ENCODE measurements at places on chromosomes 7 and 10. TPM values are rescaled to one million over a fixed set of nuclear protein-coding genes. Genes with fewer than 3 reads are reported as not detected.

WEE2 gene
- not detected for total RNA-seq

MNX1 gene
- total RNA-seq: 14.3 TPM

AGAP5 gene
- 25.1 TPM for total RNA-seq

TCAF2 gene
- 3.4 TPM for total RNA-seq

CRHR2 gene
- 4.7 TPM for total RNA-seq

FOXI2 gene
- total RNA-seq: not detected

PDZD8 gene
- 34.3 TPM for total RNA-seq

ENTPD7 gene
- total RNA-seq: 17.1 TPM

DNA sequence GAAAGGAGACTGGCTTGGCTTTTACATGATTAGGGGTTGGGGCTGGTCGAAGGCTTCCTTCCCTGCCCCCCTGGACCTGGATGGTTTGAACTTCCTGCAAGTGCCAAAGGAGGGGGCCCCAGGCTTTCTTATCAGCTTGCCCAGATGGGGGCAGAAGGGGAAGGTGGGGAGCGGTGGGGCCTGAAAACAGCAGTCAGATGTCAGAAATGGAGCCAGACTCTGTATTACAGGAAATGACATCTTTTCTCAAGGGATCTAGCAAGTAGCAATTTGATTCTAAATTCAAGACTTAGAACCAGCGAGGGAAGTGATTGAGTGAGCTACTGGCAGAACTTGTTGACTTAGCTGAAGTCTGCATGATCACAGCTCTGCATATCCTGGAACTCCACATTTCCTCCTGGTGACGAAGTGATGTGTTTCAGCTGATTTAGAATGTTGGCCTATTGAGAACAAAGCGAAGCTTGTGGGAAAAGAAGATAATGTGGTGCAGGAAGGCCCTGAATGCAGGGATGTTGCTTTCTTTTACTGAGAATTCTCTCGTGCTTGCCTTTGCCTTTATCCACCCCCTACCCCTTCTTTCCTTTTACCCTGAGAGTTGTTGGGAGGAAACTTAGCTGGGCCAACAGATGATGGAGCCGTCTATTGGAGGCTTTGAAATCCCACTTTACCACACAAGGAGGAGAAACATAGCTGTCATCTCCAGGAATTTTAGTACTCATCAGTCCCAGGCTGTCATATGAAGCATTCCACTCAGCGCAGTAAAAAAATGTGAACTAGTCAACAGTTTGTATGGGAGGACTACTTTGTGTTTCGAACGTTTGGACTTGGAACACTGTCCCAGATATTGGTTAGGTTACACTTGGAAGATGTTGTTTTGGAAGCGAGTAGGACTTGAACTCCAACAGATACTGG lies 43.2 kb downstream of the CCNY start:
- H3K27me3 ChIP-seq: no peaks in the 10 kb centered on the region
- no peak for DNase-seq
- no peak overlapping the region for H3K4me3 ChIP-seq

DNA sequence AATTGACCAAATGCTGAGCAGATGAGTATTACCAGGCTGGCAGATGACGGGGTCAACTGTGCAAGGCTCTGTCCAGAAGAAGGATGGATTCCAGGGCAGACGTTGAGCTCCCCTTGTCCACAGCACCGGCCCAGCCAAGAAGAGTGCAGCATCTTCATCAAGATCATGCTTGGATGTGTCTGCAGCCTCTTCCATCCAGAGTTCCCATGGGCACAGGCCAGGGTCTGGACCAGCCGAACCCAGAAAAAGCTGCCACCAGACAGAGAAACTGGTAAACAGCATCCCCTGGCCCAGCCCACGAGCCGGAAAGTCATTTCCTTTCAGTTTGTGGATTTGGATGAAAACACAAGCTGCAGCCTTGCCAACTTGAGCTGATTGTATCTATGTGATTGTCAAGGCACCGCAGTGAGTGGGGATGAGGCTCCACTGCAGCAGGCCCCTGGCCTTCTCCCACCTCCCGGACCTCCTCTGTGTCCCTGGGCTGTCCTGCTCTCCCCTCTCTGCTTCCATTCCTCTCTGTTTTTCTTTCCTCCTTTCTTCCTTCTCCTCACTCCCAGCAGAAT lies 321.8 kb downstream of the TCERG1L start:
- no peak overlapping the region for H3K4me3 ChIP-seq
- DNase-seq: no peak
- no peak overlapping the region for H3K27ac ChIP-seq
- H3K27me3 ChIP-seq: no peaks in the 10 kb centered on the region
- H3K36me3 ChIP-seq: no peaks in the 10 kb centered on the region

DNA sequence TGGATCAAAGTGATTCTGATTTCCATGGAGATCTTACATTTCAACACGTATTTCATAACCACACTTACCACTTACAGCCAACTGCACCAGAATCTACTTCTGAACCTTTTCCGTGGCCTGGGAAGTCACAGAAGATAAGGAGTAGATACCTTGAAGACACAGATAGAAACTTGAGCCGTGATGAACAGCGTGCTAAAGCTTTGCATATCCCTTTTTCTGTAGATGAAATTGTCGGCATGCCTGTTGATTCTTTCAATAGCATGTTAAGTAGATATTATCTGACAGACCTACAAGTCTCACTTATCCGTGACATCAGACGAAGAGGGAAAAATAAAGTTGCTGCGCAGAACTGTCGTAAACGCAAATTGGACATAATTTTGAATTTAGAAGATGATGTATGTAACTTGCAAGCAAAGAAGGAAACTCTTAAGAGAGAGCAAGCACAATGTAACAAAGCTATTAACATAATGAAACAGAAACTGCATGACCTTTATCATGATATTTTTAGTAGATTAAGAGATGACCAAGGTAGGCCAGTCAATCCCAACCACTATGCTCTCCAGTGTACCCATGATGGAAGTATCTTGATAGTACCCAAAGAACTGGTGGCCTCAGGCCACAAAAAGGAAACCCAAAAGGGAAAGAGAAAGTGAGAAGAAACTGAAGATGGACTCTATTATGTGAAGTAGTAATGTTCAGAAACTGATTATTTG lies 15.3 kb downstream of the HNRNPA2B1 start:
- peaks cover 76% of the 10 kb centered on the region for H3K4me1 ChIP-seq
- no peak for DNase-seq
- H3K4me3 ChIP-seq: no peak overlapping the region
- no peaks in the 10 kb centered on the region for H3K27me3 ChIP-seq

DNA sequence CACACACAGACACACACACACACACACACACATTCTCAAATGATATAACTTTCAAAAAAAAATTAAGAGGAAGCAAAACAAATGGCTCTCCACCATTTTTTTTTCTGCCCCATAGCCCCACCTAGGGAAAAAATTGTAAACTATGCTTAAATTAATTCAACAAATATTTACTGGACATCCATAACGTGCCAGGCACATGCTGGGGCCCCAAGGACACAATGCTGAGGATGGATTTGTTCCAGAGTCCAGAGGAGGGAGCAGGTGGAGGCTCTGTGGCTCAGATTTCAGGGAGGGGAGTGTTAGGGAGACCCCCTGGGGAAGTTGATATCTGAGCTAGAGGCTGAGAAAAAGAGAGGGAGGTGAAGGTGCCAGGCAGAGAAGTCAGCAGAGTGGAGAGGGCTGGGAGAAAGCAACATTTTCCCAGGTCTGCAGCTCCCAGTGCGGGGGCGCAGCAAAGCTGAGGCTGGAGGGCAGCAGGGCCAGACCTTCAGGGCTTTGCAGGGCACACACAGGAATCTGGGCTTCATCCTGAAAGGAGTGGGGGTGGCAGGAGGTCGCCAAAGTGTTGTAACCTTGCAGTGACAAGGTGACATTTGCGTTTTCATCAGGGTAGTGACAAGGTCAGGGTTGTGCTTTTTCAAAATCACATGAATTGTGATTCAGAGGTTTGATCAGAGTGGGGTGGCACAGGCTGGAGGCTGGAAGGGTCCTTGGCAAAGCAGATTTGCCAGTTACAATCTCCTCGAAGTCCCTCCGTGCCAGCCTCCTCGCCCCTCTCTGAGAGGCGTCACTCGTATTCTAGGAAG lies 261.6 kb downstream of the WDR11 start:
- H3K27me3 ChIP-seq: no peaks in the 10 kb centered on the region
- no peaks in the 10 kb centered on the region for H3K4me1 ChIP-seq
- no peak overlapping the region for H3K4me3 ChIP-seq
- DNase-seq: no peak

- no peak overlapping the region for H3K27ac ChIP-seq
- no peak overlapping the region for H3K4me3 ChIP-seq
- no peak for DNase-seq
- H3K4me1 ChIP-seq: no peaks in the 10 kb centered on the region
Observed at GRCh38 chr10:124323806-124324205, 94.9 kb downstream of the OAT start.

DNA sequence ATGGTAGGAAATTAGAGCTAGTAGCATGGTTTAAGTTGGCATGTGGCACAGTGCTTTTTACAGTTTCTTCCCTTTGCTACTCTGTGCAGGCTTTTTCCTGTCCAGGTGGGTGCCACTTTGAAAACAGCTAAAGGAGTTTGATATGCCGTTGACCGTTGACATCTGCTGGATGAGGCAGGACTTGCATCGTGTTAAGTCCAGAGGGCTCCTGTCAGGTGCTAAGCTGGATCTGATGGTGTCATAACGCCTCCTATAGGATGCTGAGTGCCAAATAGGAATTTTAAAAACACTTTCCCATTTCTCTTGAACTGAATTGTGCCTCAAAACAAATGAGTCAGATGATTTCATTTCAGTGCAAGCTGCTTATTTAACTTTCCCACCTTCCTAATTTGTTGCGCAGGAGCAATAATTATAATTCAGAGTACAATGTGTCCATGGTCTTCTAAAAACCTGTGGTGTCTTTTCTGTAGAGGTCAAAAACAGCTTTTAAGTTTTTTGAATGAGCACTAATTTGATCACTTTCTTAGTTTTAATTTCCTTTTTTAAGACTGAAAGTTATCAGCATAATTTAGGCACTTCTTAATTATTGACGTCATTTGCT lies 178.3 kb downstream of the CDCA7L start:
- peak; percentile 24 for DNase-seq
- no peaks in the 10 kb centered on the region for H3K4me1 ChIP-seq
- no peaks in the 10 kb centered on the region for H3K36me3 ChIP-seq
- no peaks in the 10 kb centered on the region for H3K27me3 ChIP-seq

GRCh38 chr10:51926337-51926736 lies 226.9 kb upstream of the CSTF2T start:
- H3K27ac ChIP-seq: no peak overlapping the region
- no peaks in the 10 kb centered on the region for H3K4me1 ChIP-seq
- no peaks in the 10 kb centered on the region for H3K36me3 ChIP-seq
- H3K27me3 ChIP-seq: no peaks in the 10 kb centered on the region
- no peak overlapping the region for H3K4me3 ChIP-seq

GRCh38 chr10:71068861-71069271 lies 143.5 kb upstream of the UNC5B start:
- H3K4me3 ChIP-seq: no peak overlapping the region
- DNase-seq: no peak
- H3K36me3 ChIP-seq: no peaks in the 10 kb centered on the region
- H3K4me1 ChIP-seq: no peaks in the 10 kb centered on the region

GRCh38 chr7:119572132-119572531 lies 700.8 kb upstream of the KCND2 start:
- no peak for DNase-seq
- H3K27me3 ChIP-seq: no peaks in the 10 kb centered on the region
- no peaks in the 10 kb centered on the region for H3K4me1 ChIP-seq

- no peaks in the 10 kb centered on the region for H3K36me3 ChIP-seq
- no peak overlapping the region for H3K27ac ChIP-seq
- no peak for DNase-seq
- H3K4me1 ChIP-seq: peaks cover 5% of the 10 kb centered on the region
- no peak overlapping the region for H3K4me3 ChIP-seq
Observed at GRCh38 chr10:18647945-18648344, 3.4 kb downstream of the NSUN6 start.

DNA sequence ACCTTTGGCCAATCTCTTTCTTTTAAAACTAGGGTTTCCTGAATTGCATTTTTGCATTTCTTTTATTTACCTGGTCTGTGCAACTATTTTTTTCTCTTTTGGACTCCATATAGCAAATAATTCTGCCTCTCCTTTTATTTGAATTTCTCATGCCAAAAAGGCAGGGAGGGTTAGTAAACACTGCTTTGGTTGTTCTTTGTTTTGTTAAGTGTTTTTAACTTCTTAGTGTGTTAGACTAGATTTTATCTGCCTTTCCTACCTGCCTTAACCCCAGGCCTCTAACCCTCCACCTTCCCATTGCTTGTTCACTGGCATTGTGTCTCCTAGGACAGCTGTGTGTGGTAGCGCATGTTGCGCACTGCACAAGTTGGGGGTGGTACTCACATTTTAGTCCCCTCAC lies 18.1 kb downstream of the ZMIZ1 start:
- no peaks in the 10 kb centered on the region for H3K36me3 ChIP-seq
- DNase-seq: no peak
- no peaks in the 10 kb centered on the region for H3K27me3 ChIP-seq
- H3K4me3 ChIP-seq: no peak overlapping the region
- H3K4me1 ChIP-seq: peaks cover 84% of the 10 kb centered on the region

GRCh38 chr10:98273057-98273850 lies 5.3 kb upstream of the LOXL4 start:
- no peak for DNase-seq
- peaks cover 28% of the 10 kb centered on the region for H3K4me1 ChIP-seq
- no peak overlapping the region for H3K27ac ChIP-seq
- no peaks in the 10 kb centered on the region for H3K36me3 ChIP-seq
- no peaks in the 10 kb centered on the region for H3K27me3 ChIP-seq

- no peaks in the 10 kb centered on the region for H3K27me3 ChIP-seq
- no peaks in the 10 kb centered on the region for H3K4me1 ChIP-seq
- H3K27ac ChIP-seq: no peak overlapping the region
- no peaks in the 10 kb centered on the region for H3K36me3 ChIP-seq
Observed at GRCh38 chr10:52106899-52107298, 207.2 kb upstream of the DKK1 start.

DNA sequence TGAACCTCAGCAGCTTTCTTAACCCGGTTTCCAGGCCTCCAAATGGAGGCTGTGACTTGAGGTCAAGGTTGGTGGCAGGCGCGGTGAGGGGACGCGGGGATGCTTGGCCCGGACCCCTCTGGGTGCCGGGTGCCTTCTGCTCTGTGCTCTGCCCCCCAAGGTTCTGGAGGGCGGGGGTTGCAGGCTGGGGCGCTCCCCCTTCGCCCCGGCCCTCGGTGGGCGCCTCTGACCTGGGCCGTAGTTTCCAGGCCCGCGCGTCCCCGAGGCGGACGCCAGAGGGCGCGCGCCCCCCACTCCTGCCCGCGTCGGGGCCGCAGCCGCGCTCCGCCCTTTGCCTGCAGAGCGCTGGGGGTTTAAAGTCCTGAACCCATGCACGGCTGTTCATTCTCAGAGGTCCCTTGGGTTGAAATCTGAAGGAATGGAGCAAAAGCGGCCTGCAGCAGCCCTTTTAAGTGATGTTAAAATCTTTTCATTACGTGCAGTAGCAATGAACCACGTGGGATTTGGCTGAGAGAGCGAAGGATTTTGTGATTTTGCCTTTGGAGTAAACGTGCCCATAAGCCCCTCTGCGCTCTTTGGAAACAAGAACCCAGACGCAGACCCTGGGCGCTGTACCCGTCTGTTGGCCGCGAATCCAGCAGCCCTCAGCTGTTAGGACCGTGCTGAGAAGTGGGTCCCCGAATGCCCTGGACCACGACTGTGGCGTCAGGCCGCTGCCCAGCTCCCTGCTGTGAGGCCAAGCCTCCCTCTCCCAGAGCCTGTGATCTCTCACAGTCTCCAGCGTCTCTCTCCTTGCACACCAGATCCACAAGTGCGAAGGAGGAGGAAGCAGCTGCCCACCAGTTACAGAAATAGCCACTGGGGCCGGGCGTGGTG lies 135.0 kb downstream of the ACTR3B start:
- DNase-seq: peak; percentile 47
- no peaks in the 10 kb centered on the region for H3K27me3 ChIP-seq
- no peaks in the 10 kb centered on the region for H3K36me3 ChIP-seq
- no peak overlapping the region for H3K27ac ChIP-seq
- H3K4me3 ChIP-seq: no peak overlapping the region

GRCh38 chr7:4103352-4104091 lies 578.6 kb upstream of the FOXK1 start:
- H3K36me3 ChIP-seq: no peaks in the 10 kb centered on the region
- no peak overlapping the region for H3K4me3 ChIP-seq
- no peaks in the 10 kb centered on the region for H3K4me1 ChIP-seq
- H3K27me3 ChIP-seq: no peaks in the 10 kb centered on the region
